ENCODE measurements at places on chromosomes 11 and 22.

GRCh38 chr22:30947173-30947815, 21.3 kb downstream of the MORC2 start:
- no peak for DNase-seq

GRCh38 chr11:26227301-26227746, 104.6 kb upstream of the ANO3 start:
- no peak for DNase-seq

GRCh38 chr11:26828288-26828687, 106.4 kb upstream of the SLC5A12 start:
- no peak for DNase-seq

- no peak for DNase-seq
These were observed 642 bp upstream of the C11orf58 start for GRCh38 chr11:16737818-16738192.

DNA sequence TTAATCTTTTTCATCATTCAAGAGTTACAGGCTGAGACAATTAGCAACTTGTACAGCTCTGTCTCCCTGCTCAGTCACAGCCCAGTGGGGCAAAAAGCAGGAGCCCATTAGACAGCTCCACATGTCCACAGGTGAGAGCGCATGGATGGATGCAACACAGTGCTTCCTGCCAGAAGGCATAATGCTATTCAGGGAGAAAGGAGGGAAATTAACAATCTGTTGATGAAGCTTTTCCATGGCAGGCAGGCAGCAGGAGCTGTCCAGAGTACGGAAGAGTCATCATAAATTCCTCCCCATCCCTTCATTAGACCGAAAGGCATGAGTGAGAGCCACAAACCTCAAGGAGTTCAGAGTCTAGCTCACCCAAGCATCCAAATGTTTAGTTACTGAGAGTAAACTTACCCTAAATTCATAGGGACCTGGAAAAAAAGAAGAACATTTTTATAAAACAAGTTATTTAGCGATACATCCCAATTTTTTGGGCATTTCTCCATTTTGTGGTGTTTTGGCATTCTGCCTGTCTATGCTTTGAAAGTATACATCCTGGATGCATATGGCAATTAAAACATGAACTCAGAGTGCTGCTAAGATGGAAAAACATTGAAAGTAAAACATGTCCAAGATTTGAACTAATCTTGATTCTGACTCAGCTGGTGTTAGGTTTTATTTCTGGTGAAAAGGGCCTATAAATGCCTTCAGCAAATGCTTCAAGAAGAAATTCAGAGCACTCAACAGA, 428.1 kb downstream of the OPCML start:
- no peak for DNase-seq

DNA sequence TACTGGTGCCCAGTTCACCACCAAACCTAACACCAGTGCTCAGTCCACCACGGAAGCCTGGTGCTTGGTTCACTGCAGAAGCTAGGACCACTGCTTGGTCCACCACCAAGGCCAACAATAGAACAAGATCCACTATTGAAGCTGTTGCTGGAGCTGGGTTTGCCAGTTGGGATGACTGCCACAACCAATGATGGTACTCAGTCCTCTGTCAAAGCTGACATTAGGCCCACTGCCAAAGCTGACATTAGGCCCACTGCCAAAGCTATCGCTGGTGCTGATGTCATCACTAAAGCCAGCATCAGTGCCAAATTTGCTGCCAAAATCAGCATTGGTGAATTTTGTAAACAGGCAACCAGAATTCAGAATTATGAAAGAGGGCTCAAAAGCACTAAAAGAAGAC, 1850.2 kb upstream of the RAG2 start:
- DNase-seq = no peak

All from CD4-positive, alpha-beta T cell treated with Interleukin-4 for 1 hour (primary cell).